IPS-NIHi11 (cell line): ENCODE measurements at places on chromosomes 11 and 22.

DNA sequence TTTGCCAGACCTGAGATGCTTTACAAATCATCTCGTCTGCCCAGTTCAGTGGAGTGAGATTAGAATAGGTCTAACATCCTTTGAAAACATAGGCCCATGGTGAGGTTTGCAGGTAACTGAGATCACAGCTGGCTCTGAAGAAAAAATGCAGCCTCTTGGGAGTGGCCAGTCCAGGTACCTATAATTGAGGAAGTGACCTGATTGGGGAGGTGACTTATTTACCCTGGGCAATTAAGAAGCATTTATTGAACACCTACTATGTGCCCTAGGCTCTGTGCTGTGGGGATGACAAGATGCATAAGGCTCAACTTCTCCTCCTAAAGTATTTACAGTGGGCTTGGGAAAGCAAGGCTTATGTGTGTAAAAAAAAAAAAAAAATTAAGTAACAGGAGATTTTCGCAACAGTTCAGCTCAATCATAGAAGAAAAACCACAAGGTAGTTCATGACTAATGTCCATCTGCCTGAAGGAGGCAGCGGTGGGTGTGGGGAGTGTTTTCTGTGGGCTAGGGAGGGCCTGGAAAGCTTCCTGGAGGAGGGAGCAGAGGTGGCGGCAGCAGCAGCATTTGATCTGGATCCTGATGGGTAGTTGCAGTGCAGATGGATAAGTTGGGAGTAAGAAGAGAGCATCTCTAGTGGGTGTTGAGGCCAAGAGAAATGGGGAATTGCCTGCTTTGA, 16.1 kb downstream of the MICAL2 start:
- no peak for DNase-seq

GRCh38 chr11:45997599-45997998, 75.1 kb downstream of the LARGE2 start:
- no peak for DNase-seq

DNA sequence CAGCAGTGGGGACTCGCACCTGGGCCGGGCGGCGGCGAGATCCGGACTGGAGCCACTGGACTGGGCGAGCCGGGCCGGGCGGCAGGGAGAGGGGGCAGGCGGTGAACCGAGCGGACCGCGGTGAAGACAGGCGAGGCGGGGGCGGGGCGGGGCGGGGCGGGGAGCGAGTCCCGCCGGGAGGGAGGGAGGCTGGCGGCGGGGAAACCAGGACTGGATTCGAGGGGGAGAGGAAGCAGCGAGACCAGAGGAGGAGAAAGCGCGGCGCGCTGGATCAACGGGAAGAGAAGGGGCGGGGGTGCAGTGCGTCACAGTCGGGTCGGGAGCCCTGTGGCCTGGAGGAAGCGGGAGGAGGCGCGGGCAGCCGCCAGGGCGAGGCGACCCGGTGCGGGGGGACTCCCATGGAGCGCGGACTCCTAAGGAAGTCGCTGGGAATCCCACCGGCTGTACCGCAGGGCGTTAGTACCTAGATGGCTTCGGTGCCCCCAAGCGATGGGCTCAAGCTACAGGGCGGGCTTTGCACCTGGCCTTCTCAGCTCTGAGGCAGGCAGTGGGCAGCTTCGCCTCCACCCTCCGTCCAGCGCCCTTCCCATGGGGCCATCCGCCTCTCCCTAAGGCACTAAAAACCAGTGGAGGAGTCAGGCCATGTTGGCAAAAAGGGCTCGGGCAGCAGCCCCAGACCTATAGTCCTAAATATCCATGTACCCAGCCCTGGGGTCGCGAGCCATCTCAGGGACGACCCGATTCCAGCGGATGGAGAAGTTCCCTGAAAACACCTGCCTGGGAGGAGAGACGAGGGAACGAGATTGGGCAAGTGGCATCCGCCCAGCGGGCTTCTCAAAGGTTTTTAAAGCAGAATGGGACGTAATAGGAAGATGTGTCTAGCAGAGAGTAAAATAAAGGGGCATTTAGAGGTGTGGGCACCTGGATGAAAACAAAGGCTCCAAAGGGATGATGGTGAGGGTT, at the start of gene TMEM121B:
Gene TMEM121B, minus strand, starts transcription at position 128 of the 963 bp plus-strand sequence. CDS start 233 bp downstream, outside the sequence.
- DNase-seq = peak; percentile 89

- peak; percentile 46 for DNase-seq
These were observed 653 bp downstream of the GRK3 start for GRCh38 chr22:25564979-25565677.

DNA sequence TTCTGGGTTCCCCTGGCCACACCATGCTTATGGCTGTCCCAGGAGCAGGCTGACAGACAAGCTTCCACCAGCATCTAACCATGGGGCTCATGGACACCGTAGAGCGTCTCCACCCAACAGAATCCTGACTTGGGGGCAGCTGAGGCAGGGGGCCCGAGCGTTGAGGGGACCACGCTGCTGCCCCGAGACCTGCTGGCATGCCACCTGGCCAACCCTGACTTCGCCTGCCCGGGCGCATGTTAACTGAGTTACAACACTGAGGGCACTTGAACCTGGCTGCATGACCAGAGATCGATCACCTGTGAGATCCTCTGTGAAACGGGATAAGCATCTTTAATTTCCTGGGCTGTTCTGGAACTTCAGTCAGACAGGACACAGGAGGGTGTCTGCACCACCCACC, 13.7 kb downstream of the PPM1F start:
- no peak for DNase-seq

DNA sequence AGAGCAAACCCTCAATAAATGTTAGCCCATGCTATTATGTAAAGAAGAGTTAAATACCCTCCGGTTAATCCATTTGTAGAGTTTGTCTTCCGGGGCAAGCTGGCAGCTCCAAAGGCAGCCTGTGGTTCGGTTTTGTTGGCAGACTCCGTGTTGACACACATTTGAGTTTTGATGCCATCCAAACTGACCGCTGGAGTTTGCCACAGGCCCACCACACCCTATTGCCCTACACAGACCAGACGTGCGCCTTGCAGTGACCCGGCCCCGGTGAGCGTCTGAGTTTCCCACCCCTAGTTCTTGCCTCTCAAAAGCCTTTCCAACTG, 25.1 kb downstream of the ELFN2 start:
- DNase-seq = no peak

DNA sequence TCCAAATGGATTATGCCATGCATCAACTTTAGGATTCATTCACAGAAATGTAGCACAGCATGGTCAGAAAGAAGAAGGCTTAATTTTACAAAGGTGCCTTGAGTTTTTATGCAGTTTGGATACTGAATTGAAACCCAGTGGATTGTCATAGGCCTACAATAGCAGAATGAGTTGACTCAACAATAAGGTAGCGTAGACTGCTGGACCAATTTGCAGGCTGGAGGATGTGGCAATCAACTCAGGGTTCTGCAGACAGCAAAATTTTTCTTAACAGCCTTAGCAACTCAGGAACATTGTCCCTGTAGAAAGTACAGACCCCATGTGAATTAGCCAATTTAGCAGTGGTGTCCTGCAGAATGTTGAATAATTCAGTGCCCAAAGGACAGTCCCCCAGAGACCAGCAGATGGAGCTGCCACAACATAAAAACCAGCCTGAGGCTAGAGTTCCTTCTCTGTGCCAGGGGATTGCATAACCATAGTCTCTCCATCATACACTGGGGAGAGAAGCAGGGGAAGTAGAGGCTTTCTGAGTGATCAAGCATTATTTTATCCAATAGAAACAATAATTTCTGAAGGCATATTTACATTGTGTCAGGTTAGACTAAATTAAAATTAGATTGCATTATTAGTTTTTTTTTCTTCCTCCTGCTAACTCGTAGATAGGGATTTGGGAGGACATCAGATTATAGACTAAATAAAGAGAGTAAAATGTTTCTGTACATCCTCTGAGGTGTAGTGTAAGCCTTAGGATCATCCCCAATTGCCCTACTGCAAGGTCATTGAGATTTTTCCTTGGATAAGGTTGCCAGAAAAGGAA, 20.3 kb upstream of the MRPL17 start:
- peak; percentile 75 for DNase-seq

- no peak for DNase-seq
These were observed 9.2 kb upstream of the SCN4B start for GRCh38 chr11:118161786-118162185.

DNA sequence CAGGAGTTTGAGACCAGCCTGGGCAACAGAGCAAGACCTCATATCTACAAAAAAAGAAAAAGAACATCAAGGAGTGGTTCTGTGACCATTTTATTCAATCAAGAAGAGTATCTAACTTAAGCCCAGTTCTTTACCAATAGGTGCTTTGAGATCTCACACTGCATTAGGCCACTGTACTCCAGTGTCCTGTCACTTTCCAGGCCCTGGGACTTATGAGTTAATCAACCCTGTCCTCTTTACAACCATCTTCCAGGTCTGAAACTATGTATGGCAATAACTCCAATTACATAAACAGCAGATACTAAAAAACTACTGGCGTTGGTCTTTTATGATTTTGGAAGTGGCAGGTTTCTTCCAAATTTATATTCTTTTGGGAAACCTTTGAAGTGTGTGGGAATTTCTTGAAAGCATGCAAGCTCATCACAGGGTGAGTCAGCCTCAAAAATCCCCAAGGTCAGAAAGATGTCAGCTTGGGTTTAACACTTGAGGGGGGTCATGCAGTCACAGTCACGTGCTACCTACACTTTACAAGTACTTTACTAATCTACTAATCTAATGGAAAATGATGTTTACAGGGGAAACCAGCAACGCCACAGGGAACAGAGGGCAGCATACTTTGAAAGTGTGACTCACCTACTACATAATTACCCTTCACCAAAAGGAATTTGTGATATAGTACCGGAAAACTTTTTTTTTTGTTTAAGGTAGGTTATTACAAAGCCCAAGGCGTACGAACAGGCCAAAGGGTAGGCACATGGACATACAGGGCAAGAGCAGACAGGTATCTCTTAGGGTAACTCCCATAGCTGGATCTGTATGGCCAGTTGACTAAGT, 15.6 kb downstream of the PISD start:
- DNase-seq = peak; percentile 14
